ENCODE measurements at places on chromosomes 3 and 15. TPM values are rescaled to one million over a fixed set of nuclear protein-coding genes. Genes with fewer than 3 reads are reported as not detected.

The DUOXA2 gene
- not detected for total RNA-seq

The KY gene
- total RNA-seq = 0.94 TPM

The RETNLB gene
- not detected for total RNA-seq

The PLSCR2 gene
- not detected for total RNA-seq

The SLC2A2 gene
- total RNA-seq = not detected
